ENCODE measurements at places on chromosomes 6 and 20.

GRCh38 chr20:17541596-17541995 lies 10.4 kb upstream of the BFSP1 start:
- no peak for DNase-seq

DNA sequence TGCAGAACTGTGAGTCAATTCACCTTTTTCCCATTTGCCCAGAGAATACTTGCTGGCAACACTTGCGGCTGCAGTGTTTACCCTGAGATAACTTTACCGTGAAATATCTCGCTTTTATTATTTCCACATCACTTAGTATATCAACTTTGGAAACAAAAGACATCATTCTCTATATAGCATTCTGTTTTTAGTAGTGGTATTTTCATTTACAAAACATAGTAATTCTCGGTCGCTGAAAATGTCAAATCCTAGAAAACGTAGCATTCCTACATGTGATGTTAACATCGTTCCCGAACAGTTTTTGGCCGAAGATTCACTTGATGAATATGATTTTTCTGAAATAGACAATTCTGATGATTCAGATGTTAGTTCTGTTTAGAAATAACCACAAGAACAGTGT lies 52.0 kb downstream of the NHLRC1 start:
- DNase-seq: no peak

DNA sequence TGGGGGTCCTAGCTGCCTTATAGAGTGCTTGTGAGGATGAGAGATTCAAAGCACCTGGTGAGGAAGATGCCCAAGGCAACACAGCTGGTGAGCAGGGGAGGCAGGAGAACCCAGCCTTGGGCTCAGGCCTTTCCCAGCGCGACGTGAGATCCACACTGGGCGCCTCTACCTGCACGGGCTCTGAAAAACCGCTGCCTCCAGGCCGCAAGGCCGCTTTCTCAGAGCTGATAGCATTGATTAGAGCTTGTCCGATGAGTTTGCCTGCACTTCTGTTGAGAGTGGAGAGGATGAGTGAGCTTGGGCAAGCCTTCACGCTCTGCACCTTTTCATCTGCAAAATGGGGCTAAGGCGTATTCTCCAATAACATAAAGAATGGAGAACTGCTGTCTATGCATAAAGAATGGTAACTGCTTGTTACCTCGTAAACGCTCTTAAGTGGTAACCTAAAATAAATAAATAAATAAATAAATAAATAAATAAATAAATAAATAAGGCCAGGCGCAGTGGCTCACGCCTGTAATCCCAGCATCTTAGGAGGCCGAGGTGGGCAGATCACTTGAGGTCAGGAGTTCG lies 916 bp downstream of the PABPC1L start:
- no peak for DNase-seq

GRCh38 chr6:4021133-4021853 lies 57.6 kb downstream of the FAM217A start:
- peak; percentile 93 for DNase-seq

DNA sequence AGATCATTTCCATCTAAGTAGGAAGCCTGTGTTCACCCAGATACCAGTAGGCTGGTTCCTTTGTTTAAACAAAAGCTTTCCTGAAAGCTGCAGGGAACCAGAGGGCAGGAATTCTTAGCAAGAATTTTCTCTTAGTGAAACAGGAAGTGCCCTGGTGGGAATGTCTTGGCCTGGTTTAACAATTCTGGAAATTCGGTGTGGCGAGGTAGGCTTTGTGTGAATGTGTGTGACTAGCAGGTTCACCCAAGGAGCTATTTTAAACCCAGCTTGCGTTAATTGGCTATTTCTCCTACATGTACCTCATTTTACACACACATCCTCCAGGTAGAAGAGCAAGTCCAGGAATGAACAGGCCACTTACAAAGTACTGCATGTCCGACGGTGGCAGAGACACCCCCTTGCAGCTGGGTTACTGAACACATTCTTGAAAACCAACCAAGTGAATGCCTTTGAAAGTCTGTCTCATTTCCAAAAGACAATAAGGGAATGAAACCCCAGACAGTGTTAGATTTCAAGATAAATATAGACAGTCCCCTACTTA lies 64.6 kb downstream of the GFOD1 start:
- no peak for DNase-seq
